ENCODE measurements at places on chromosomes 16 and 17. TPM values are rescaled to one million over a fixed set of nuclear protein-coding genes. Genes with fewer than 3 reads are reported as not detected.

- DNase-seq: no peak
These were observed 1.5 kb upstream of the SIAH1 start for GRCh38 chr16:48386559-48387312.

NTN3 gene
- total RNA-seq: not detected

GRCh38 chr17:47695429-47696376 lies 1.7 kb downstream of the TBKBP1 start:
- DNase-seq: no peak

DNA sequence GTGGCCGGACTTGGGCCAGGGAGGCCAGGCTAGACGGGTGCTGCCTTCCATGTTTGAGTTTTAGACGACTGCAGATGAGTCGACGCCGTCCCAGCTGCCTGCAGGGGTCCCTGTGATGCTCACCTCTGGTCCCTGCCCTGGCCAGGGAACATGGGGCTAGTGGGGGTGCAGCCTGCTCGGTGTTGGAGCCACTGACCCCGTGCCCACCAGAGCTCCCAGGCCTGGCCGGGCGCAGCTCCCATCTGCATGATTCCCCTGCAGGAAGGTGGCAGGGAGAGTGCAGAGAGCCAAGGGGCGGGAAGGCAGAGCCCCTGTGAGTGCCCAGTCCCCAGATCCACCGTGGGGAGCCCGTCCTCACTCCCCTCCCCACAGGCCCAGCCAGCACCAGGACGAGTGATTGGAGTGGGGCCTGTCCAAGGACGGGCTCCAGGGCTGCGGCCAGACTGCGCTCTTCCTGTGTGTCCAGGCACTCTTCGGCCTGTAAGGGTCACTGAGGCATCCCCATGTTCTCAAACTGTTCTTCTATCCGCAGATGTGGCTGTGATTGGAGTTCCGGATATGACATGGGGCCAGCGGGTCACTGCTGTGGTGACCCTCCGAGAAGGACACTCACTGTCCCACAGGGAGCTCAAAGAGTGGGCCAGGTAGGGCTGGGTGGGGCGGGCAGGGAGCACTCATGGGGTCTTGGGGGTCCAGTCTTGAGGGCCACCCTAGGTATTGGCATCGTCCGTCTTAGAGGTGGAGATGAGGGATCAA lies 26.0 kb upstream of the CDH15 start:
- DNase-seq: no peak

DNA sequence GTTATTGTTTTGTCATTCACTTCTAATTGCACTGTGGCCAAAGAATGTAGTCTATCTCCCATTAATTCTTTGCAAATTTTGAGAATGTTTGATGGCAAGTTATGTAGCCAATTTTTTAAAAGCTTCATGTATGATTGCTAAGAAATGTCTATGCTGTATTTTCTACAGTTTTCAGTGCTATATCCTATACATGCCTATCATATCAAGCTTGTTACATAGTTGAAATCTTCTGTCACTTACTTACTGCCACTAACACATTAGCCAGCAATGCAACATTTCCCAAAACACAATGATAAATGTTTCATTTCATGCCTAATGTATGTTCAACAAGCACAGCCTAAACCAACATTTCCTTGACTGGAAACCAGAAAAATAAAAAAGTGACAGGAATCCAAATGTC lies 292.4 kb upstream of the AXIN2 start:
- no peak for DNase-seq

GRCh38 chr16:50458667-50459495 lies 89.3 kb upstream of the NKD1 start:
- DNase-seq: no peak

DNA sequence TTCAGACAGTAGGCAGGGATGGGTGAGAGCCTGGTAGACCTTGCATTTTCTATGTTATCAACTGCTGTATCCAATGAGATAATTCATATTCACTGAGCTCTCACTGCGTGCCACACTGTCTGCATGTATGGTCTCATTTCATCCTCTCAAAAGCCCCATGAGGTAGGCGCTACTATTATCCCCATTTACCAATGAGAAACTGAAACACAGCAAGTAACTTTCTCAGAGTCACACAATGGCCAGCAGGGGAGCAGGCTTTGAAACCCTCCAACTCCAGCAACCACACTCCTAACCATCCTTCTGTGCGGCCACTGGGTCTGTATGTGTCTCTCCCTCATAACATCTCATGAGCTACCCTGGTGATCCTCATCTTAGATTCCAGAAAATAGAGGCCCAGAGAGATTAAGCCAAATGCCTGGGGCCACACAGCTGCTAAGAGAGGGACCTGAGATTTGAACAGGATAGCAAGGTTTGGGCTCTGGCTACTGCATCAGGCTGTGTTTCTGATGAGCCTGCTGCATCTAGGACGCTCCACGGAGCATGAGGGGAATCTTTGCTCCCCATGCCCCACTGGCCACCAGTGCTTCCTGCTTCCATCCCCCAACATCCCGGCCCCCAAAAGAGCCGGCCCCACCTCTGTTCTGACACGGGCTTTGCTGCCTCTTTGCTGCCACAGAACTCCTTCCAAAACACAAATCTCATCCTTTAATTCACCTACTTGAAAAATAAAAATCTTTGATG lies 3.2 kb downstream of the CCR7 start:
- no peak for DNase-seq

- no peak for DNase-seq
These were observed 20.2 kb downstream of the CCDC42 start for GRCh38 chr17:8724451-8724850.

GRCh38 chr16:27724482-27725235 lies 174.7 kb downstream of the KATNIP start:
- no peak for DNase-seq

GRCh38 chr17:76679239-76679638 lies 31.5 kb downstream of the MXRA7 start:
- DNase-seq: no peak
